ENCODE measurements at places on chromosomes 13 and 19.

- no peak for DNase-seq
These were observed 8.7 kb upstream of the KCNRG start for GRCh38 chr13:50006426-50007135.

DNA sequence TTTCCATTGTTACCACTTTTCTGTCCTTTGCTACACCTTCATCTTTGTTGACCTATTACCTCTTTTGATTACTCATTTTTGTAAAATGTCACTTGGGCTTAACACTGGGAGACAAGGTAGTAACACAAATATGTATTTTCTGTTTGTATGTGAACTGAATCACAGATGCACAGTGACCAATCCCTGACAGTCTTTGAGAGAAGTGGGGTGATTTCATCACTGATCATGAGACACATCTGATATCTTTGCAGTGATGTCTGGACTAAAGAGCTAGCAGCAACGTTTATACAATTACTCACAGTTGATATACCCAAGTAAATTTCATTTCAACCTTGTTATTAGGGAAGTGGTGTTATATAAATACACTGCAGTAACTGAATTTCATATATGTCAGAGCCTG lies 1397.4 kb upstream of the SPRY2 start:
- no peak for DNase-seq

DNA sequence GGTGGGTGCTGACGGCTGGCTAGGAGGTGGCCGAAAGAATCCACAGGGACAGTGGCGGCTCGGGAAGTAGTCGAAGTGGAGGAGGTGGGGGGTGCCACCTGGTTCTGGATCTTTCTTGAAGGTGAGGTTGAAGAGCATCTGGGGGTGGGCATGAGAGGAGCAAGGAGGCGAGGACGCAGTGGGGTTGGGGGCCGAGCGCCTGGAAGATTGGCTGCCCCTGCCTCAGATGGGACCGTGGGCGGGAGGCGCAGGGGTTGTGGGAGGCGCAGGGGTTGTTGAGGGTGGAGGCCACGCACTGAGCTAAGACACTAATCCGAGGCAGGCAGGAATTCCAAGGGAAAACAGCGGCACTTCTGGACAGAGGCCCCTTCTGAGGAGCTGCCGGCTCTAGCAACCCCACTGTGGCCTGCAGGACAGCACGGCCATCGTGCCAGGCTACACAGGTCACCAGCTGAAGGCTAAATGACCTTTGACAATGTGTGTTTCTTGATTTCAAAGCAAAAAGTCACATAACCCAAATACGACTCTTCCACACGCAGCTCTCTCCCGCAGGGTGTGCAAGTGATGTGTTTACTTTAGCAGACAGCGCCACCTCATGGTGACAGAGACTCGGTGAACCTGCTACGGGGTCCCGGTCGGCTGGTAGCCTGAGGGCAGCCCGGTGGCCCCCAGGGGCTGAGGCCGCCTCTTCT lies 44.1 kb upstream of the RANBP3 start:
- peak; percentile 79 for DNase-seq

DNA sequence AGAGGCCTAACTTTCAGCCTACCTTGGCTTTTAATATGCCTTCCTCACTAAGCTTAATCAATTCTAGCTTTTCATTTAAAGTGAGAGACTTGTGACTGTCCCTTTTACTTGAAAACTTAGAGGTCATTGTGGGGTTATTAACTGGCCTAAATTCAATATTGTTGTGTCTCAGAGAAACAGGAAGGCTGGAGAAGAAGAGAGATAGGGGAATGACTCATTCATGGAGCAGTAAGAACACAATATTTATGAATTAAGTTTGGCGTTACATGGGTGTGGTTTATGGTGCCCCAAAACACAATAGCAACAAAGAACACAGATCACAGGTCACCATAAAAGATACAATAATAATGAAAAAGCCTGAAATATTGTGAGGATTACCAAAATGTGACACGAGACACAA lies 612.1 kb downstream of the TBC1D4 start:
- no peak for DNase-seq

DNA sequence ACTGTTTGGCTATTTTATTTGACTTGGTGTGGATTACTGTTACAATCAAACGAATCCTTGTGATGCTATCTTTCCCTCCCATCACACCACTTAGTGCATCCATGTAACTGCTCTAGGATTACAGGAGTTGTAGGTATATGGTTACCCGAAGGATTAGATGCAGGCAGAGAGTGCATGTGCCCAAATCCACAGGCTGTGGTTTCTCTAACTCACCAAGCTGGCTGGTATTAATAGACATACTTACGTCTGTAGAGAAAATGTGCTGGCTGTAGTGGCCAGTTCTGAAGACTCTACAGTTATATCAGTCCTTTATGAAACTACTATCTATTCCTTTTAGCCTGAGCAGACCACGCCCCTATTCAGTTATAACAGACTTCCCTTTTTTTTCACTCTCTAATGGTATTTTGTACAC lies 1.1 kb upstream of the HMGB1 start:
- peak; percentile 87 for DNase-seq

- no peak for DNase-seq
These were observed 118.2 kb downstream of the SIPA1L3 start for GRCh38 chr19:38024992-38025908.

DNA sequence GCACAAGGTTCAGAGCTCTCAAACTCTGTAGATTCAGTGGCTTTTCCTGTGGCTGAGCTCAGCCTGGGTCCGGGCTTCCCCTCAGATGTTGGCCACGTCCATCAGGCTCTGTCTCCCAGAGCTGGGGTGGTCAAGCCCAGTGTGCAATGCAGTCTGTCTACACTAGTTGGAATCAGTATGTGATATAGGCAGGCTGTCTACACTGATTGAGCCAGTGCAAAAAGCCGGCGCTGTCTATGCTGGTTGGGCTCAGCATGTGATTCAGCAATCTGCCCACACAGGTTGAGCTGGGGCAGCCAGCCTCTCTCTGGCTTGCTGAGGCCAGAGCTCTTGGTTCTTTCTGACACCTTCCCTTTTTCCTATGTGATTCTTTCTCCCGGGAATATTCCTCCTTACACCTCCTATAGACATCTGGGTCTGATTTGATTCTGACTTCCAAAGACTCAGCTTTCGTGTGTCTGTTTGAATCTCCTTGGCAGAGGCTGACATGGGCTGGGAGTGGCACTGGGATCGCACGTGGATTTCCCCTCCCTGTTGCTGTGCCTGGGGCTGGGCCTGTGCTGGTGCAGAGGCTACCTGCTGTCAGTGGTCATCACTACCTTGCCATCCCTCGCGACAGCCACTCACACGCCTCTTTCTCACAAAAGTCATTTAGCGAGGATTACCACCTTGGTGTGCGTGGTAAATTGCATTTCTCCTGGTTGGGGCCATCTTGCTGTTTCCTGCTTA lies 9.3 kb downstream of the CHST8 start:
- no peak for DNase-seq

GRCh38 chr13:99311137-99311536 lies 3.9 kb upstream of the GPR183 start:
- DNase-seq: peak; percentile 76

- peak; percentile 4 for DNase-seq
These were observed 441.5 kb upstream of the KLF12 start for GRCh38 chr13:74575729-74576125.

DNA sequence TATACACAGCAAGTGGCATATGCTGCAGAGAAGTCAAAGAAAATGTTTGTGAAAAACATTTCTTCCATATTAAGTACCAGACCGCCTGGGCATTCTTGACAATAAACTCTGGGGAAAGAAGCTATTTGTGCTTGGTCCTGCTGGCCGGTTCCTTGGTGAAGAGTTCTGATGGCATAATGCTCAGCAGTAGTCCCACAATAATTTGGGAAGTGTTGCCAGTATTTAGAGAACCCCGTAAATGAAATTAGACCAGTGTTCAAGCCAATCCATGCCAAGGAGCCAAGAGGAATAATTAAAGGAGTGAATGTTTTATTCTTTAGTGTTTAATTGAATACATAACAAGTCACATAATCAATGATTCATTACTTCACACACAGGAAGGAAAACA lies 6.3 kb downstream of the KCTD12 start:
- no peak for DNase-seq

- no peak for DNase-seq
These were observed 128.2 kb downstream of the PCDH9 start for GRCh38 chr13:67101730-67102467.

DNA sequence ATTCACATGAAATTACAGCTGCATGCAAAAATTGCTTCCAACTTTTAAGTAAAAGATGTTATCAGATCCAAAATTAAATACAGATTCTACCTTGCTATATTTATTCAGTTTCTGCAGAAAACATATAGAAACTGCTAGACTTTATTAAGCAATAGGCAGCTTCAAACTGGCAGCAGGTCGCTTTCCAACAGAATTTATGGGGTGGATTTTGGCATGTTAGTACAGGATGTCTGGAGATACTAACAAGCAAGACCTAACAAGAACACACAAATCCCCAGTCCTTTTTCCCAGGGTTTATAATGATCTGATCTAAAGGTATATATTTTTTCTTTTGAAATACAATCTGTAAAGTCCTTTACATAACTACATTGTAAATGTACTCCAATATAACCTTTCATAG lies 27.5 kb downstream of the TBC1D4 start:
- DNase-seq: no peak

DNA sequence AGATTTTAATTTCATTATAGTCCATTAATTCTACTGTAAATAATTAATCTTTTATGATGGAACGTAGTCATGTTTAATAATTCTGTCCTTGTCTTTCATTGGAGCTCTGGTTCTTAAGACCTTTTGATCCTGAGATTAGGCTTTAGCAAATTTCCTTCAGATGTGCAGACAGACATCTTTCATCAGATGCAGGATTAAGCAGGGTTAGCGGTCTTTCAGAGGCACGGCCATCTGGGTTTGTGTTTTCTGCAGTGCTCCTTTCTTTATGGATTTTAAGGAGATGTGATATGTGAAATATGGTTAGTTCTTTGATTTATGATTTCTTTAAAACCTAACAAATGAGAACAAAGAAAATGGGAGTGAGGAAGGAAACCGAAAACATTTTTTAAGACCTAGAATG lies 643.9 kb upstream of the SGCG start:
- DNase-seq: no peak

GRCh38 chr13:98466634-98467236 lies 110.2 kb downstream of the STK24 start:
- DNase-seq: peak; percentile 45

- DNase-seq: no peak
These were observed 7.2 kb downstream of the TFDP1 start for GRCh38 chr13:113591750-113592149.

DNA sequence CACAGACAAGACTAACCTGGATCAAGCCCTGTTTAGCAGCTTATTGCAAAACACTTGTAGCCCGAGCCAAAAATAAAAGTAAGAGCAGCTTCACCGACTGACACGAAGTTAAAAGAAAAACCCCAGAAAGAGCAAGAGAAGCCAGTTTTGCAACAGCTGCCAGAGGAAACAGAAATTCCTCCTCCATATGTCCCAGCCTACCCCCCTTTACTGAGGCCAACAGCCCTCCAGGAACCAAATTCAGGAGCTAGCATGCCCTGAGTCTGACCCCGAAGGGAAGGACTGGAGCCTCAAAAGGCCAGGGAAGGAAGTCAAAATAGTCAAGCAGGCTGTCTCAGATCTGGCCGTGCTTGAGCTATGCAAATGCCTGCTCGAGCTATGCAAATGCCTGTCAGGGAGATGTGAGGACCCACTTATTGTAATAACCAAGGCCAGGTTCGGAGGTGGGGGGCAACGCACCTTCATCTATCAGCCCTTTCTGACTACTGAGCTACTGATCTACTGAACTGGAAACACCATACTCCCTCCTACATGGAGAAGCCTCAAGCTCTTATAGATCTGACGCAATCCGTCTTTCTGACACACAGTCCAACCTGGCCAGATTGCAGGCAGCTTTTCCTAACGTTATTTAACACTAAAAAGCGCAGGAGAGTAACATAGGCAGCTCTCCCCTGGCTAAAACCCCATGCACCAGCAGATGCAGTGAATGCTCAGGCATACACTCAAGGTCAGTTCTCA lies 6.7 kb downstream of the SIGLEC11 start:
- DNase-seq: peak; percentile 74

DNA sequence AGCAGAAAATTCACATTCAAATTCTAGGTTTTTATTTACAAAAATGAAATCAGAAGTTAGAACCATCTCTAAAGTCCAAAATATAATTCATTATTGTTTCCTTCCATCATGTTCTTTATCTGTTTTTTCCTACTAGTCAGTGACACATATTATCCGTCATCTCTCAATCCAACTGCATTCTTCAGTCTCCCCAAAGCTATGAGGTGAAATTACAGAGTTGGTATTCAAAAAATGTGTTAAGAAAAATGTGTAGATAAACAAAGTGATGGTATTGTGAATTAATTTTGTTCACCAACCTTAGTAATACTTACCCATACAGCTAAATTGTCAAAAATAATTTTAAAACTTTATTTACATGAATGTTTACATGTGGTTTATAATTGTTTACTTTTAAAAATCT lies 448.7 kb upstream of the MIR17HG start:
- DNase-seq: no peak

DNA sequence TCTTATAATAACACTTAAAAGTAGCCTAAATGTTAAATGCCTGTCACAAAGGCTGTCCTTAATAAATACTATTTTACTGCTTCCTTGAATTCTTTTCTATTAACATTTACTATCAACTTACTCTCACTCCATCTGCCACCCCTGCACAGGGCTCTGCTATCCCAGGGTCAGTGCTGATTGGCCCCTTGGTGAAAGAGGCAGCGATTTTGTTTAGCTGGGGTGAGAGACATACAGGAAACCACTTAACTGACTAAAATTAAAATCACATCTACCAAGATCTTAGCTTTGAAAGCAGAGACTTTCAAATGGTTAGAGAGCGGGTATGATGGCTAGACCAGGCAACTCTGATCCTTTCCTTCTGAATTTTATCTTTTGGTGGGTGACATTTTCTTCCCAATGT lies 149.9 kb upstream of the HTR2A start:
- DNase-seq: no peak

DNA sequence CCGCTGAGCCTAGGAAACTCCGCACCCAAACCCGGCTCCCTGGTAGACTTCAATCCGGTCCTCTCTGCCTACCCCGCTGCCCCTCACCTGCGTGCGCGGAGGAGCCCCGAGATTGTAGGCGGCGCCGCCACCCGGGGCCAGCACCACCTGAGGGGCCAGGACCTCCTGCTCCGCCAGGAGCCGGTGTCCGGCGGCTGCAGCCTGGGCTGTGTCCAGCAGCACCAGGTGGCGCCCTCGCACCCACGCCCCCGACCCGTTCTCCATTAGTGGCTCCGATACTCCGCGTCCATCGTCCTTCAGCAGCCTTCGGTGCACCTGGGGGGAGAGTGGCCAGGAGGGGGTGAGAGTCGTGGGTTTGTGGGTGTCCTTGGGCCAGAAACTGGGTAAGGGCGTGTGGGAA lies 18.5 kb downstream of the MAN2B1 start:
- no peak for DNase-seq

All from NB4 (cell line).